ENCODE measurements at places on chromosomes 12 and 14.

DNA sequence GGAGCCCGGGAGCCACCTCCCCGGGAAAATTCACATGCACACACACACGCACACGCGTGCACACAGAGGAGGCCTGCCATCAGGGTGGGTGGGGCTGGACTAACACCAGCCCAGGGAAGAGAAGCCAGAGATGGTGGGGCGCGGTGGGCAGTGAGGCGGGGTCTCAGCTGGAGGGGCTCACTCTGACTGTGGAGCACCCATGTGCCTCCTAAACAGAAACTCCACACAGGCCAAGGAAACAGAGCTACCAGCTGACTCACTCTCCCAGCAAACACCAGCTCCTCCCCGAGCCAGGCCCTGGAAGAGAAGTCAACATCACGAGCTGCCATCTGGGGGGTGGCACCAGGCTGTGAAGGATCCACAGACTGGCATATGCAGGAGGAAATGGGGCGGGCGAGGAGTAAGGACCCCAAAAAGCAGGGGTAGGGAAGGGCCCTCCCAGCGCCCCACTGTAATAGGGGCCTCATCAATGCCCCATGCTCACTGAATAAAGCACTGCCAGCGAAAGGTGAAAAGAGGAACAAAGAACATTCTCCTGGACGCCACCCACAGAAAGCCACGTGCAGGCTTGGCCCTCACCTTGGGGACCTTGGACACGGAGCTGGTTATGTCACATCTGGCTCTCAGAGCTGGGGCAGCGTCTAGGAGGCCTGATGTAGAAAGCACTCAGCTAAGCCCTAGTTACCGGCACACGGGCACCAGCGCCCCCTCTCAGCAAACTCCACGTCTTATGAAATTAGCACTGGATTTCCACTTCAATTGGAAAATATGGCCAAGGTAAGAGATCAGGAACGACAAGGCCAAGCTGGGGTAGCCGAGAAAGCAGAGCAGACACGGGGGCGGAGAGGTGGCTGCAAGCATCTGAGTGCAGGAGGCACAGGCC lies 8.4 kb upstream of the INF2 start:
- peak; percentile 75 for DNase-seq

- peak; percentile 58 for DNase-seq
Observed at GRCh38 chr12:56221232-56221756, 428 bp downstream of the RNF41 start.

DNA sequence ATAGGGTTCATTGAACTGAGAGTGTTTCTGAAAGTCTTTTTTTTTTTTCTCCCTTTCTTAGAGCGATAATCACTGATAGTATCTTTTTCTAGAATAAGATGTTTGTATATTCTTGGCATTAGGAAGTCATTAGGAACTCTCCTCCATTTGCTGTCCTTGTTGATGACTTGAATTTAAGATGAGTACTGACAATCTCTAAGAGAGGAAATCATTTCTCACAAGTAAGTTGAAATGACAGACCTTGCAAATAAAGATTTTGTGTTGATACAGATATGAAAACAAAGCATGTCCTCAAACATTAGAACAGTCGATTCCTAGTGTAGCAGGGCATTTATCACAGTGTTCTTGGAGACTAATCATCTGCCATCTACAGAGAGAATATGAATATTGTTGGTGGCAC lies 458.4 kb upstream of the SYT1 start:
- no peak for DNase-seq

DNA sequence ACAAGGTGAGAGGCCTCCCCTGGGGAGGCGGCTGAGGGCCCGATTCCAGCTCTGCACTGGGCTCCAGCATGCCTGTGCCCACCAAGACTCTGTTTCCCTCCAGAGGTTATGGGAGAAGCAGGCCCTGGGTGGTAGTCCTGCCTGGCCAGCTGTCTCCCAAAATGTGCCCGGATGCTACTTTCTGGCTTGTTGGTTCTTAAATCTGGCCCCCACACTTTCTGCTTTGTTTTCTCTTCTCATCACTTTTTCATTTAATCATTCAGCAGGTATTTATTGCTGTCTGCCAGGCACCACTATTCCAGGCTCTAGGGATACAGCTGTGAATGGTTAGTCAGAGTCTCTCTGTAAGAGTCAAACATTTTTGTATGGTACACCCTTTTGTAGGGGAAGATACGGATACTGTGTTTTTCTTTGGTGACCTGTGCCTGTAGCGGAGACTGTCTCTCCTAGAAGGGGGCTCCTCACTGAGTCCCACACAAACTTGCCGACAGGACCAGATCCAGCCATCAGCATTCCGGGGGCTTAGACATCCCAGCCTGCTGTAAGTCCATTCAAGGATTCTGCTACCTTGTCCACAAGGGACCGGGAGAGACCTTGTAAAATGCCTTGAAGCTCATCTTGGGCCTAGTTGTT lies 3.8 kb downstream of the DHRS2 start:
- no peak for DNase-seq

All from hematopoietic multipotent progenitor cell treated with erythropoietin and hydrocortisone succinate and interleukin-3 and kit ligand, for 6 days (in vitro differentiated cells).